ENCODE measurements at places on chromosomes 1 and 21.

- DNase-seq = no peak
These were observed 29.5 kb downstream of the HLX start for GRCh38 chr1:220908757-220909156.

DNA sequence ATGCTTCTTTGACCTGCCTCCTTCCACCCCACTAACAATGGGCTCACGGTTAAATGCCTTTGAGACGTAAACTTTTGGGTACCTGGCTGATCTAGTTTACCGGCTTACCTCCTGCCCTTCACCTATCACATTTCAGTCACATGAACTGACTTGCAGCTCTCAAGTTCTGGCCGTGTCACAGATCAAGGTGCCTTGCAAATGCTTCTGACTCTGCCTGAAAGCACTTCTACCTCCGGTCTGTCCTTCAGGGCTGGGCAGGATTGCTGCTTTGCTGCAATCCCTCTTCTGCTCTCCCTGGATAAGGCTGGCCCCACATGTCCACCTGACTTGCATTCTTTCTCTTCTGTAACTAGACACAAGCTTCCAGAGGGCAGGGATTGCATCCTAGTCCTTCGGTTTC is 69.0 kb downstream of the GRIK1 start:
- no peak for DNase-seq

DNA sequence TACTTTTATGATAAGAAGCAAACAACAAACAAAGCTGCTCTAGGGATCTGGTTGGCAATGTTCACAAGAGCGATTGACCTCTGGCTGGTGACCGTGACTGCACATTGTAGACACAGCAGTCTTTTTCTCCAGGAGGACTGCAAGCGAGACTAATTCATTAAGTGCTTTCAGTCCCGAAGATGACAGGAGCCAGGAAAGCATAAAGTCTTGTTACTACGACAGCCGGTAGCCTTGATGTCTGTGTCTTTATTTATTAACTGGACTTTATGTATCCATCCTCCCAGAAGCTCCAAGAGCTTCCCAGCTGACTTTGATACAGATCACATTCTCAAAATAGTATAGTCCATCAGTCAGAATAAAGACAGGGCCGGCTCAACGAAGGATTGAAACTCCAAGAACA is 18.2 kb downstream of the FAM163A start:
- no peak for DNase-seq

GRCh38 chr1:10001016-10001665 is 4.1 kb downstream of the RBP7 start:
- peak; percentile 10 for DNase-seq

DNA sequence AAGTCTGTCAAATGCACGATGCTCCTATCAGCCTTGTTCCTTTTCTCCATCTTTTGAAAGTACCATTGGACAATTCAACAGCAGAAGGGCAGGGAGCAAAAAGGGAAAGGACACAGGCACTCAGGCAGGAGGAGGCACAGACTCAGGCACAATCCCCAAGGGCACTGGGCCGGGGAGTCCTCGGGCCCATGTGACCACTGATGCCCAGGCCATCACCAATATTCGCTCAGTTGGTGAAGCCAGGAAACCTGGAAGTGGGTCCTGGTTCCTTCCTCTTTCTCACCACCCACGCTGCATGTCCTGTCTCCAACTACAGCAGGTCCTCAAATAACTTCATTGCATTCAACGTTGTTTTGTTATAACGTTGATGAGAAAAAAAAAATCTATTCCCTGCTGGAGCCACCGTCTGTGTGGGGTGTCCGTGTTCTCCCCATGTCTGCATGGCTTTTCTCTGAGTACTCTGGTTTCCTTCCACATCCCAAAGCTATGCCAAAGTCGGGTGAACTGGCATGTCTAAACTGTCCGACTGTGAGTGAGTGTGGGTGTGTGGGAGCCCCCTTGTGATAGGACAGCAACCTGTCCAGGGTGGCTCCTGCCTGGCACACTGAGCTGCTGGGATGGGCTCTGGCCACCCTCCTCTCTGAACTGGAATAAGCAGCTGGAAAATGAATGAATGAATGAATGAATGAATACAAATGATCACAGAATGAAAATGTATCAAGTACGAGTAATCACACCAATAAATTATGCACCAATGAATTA is 12.5 kb downstream of the NID1 start:
- DNase-seq = no peak

DNA sequence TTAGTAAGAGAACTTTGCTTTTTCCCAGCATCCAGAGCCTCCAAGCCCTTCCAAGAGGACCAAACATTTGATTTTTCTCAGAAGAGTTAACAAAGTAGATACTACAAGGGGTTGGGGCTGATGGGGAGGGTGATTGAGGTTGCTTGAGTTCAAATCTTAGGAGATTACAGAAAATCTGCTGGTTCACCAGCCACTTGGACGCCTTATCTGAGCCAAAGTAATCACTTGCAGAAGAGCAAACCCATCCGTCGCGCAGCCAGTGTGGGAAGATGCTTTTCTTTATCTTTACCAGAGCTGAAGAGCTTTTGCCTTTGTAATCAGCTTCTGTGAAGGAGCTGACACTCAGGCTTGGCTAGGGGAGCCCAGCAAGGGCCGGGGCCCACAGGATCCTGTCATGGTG is 91.9 kb upstream of the CTTNBP2NL start:
- DNase-seq = no peak

DNA sequence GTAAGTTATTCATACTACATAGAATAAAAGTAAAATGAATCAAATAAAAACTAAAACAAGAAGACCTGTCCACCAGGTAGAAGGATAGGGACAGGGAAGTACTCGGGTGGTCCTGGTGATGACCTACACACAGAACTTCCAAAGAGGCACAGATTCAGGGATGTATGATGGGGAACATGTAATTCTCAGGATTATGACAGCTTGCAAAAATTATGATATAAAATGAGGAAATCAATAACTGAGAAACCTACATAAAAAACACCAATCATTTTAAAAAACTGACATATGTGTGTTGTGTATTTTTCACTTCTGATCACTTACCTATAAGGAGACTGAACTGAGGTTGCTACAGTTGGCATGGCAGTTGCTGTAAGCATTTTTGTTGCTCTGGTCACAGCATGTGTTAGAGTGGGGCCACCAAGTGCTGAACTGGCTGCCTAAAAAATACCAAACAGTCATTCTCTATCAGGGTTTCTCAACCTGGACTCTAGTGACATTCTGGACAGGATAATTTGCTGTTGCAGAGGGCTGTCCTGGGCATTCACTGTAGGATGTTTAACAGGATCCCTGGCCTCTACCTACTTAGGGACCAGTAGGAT is 73.8 kb downstream of the USP24 start:
- DNase-seq = no peak

DNA sequence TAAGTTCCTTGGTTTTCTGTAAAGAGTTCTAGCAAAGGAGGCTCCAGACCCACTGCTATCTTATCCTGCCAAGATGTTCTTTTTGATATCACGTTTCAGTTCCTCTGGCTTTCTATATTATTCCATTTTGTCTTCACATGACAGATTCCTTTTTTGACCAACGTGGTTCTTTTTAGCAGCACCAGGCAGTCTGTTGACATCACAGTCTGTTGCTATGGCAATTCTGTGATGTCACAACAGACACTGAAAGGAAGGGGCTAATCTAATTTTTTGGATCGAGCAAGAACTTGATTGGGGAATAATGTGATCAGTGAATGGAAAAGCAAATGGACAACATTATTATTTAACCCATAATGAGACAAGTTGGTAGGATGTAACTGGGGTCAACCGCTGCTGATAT is 64.5 kb upstream of the GOLT1A start:
- DNase-seq = no peak

- no peak for DNase-seq
These were observed 1.1 kb downstream of the THRAP3 start for GRCh38 chr1:36225283-36225899.

GRCh38 chr1:25907601-25908000 is 1.4 kb upstream of the STMN1 start:
- DNase-seq = no peak

- peak; percentile 80 for DNase-seq
These were observed 791 bp upstream of the STUM start for GRCh38 chr1:226547754-226548191.

DNA sequence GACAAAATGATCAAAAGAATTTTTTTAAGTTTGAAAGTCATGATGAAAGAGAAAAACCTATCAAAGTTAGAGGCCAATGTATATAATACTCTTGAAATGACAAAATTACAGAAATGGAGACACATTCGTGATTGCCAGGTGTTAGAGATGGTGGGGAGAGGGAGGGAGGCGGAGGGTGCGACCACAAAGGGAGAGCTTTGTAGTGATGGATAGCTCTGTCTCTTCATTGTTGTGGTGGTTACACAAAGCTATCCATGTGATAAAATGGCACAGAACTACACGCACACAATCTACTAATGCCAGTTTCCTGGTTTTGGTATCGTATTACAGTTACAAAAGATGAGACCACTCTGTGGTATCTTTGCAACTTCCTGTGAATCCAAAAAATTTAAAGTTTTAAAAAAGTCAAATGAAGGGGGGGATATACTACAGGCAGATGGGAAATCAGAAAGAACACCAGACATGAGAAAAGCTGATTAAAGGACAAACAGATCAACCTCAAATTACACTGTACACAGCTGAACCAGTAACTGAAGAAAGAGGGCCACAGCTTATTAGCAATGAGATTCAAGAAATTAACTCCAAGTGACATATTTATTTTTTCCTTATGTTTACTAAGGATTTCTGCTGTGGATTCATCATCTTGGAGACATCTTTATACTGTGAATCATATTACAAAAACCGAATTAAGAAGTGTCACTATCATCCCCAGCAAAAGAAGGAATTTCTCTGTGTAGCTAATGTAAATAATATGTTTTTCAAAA is 199.1 kb downstream of the SLC45A1 start:
- peak; percentile 57 for DNase-seq

- DNase-seq = no peak
These were observed 12.1 kb downstream of the ST6GALNAC3 start for GRCh38 chr1:76086597-76086996.

GRCh38 chr1:3069491-3070308 is 697 bp downstream of the PRDM16 start:
- DNase-seq = peak; percentile 63

GRCh38 chr1:11590395-11590794 is 63.8 kb downstream of the FBXO2 start:
- DNase-seq = no peak

- DNase-seq = no peak
These were observed 902.9 kb downstream of the LTN1 start for GRCh38 chr21:28089599-28090441.

GRCh38 chr1:201085902-201086735 is 26.1 kb downstream of the CACNA1S start:
- DNase-seq = no peak

DNA sequence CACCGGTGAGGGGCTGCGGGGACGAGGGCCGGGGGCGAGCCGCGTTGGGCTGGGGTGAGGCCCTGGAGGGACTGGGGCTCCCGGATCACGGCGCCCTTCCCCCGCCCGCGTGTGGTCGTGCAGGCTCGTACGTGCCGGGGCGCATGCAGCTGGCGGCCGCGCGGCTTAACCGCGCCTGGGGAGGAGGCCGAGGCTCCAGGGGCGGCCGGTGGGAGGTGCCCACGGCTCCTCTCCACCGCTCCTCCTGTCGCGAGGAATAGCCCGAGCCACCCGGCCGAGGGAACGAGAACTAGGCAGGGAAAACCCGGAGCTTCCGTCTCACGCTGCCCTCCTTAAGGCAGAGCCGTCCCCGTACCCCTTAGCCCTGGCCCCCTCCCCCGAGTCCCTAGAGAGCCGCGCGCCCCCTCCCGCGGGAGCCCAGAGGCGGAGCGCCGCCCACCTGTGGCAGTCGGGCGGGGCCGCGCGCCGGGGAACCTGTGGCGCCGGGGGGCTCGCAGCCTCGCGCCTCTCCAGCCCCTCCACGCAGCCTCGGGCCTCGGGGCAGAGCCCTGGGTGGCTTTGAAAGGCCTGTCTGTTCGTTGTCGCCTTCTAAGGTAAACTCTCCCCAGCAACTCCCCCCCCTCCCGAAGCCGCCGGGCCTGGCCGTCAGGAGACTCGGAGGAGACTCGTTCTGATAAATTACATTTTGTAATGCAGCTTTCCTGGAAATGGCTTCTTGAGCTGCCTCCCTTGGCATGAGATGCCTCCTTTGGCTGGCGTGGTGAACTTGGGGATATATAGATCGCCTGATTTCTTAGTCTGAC is 746 bp downstream of the AK4 start:
- no peak for DNase-seq

- peak; percentile 85 for DNase-seq
These were observed 1.9 kb downstream of the TMEM53 start for GRCh38 chr1:44672254-44672955.

- no peak for DNase-seq
These were observed 10.8 kb upstream of the SLC25A34 start for GRCh38 chr1:15724949-15725880.

- no peak for DNase-seq
These were observed 22.4 kb downstream of the C1orf87 start for GRCh38 chr1:60051191-60051590.

- no peak for DNase-seq
These were observed 87.6 kb downstream of the HMCN1 start for GRCh38 chr1:185821612-185822385.

DNA sequence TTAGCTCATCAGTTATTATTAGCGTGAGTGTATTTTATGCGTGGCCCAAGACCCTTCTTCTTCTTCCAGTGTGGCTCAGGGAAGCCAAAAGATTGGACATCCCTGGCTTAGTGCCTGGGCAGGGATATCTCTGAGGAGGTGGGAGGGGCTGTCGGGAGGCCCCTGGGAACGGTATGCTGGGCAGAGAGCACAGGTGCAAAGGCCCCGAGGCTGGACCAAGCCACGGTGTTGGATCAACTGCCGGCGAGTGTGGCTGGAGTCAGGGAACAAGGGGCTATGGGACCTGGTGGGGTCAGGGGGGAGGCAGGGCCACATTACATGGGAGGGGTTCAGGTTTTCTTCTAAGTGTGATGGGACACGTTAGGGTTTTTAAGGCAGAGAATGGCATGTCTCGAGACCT is 62.7 kb downstream of the FHAD1 start:
- DNase-seq = no peak

DNA sequence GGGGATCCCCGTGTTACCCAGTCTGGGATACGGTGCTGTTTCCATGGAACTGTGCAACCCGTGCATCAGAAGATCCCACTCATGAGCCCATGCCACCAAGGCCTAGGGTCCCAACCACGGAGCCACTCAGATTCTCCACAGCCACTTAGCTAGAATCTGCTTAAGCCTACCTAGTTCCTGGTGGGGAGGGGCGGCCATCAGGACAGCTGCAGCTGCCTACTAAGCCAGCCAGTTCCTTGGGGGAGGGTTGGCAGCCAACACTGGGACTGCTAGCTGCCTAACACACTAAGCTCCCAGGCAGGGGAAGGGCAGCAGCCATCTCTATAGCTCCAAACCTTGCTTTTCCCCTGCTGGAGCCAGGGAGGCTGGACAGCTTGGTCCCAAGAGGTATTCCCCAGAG is 549.2 kb upstream of the BRINP3 start:
- DNase-seq = no peak

- no peak for DNase-seq
These were observed 85.9 kb downstream of the ADSS2 start for GRCh38 chr1:244365809-244366208.

GRCh38 chr1:6212193-6212959 is 6.5 kb downstream of the RNF207 start:
- no peak for DNase-seq

DNA sequence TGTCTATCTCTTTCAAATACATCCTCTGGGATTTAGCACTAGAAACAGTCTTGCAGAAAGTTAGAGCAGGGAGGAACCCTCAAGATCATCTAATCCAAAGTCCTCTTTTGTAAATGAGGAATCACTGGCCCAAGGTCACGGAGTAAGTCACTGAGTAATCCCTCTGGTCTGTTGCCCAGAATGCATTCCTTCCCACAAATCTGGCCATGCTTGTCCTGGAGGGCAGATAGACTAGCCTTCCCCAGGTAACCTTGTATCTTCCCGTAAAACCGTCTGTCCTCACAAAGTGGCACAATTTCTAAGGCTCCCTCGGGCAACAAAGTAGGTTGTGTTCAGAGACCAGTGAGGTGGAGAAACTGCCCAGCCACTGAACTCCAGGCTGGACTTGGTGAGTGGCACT is 46.2 kb downstream of the DDR2 start:
- peak; percentile 87 for DNase-seq
